ENCODE measurements at places on chromosomes 3 and 15.

- no peak for DNase-seq
Observed at GRCh38 chr15:42065033-42065432, 29.3 kb downstream of the PLA2G4D start.

- DNase-seq, result no peak
Observed at GRCh38 chr3:8988791-8989558, 25.7 kb upstream of the RAD18 start.

GRCh38 chr15:89860431-89860830 is 33.4 kb downstream of the AP3S2 start:
- no peak for DNase-seq

DNA sequence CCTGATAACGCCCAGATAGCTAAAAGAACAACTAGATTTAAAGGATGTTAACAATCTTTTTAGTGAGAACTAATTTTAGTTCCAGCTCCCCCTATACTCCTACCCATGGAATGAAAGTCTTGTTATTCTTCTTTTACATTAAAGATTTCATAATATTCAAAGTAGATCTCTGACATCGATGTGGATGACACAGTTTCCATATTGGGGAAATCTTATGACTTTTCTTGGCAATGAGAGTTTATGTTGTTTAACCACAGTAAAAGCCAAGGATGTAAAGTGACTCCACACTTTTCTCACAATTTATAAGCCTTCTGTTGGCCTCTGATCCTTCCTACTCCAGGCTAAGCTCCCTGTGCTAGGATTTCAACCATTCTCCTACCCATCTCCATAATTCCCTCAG is 332.6 kb upstream of the KCNMB2 start:
- DNase-seq, result no peak

- DNase-seq, result no peak
Observed at GRCh38 chr3:108409800-108410178, 100.6 kb downstream of the MYH15 start.

DNA sequence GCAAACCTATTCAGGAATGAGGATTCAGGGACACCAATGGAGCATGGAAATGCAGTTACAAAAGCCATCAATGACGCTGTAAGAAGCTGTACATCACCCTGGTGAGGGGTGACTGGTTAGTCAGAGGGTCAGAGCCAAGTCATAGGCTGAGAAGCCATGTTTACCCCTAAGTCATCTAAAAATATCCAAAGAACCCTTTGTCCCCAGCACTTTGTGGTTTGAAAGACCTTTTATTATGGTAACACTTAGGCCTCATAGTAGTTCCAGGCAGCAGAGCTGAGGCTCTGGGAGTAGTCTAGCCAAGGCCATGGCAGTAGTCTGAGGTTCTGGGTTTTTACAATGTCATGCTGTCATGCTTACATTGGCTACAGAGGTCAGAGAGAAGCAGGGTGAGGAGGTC is 131.2 kb downstream of the CTNNB1 start:
- DNase-seq, result no peak

GRCh38 chr3:28860307-28860706 is 420.6 kb upstream of the RBMS3 start:
- DNase-seq, result no peak

GRCh38 chr3:24318677-24319287 is 175.9 kb downstream of the THRB start:
- DNase-seq, result no peak

DNA sequence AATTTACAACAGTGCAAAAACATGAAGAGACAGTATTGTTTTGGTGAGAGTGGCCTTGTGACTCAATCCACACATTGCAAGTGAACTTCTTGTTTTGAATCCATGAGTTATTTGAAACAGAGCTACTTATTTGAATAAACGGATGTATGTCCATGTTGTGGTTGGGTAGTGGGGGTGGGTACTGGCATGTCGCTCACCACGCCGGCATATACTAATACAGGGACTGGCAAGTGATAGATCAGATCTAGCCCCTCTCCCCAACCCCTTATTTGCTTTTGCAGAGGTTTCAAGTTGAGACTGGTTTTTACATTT is 83.8 kb downstream of the EDEM1 start:
- no peak for DNase-seq

GRCh38 chr3:33749546-33750210 is 31.6 kb upstream of the CLASP2 start:
- no peak for DNase-seq

DNA sequence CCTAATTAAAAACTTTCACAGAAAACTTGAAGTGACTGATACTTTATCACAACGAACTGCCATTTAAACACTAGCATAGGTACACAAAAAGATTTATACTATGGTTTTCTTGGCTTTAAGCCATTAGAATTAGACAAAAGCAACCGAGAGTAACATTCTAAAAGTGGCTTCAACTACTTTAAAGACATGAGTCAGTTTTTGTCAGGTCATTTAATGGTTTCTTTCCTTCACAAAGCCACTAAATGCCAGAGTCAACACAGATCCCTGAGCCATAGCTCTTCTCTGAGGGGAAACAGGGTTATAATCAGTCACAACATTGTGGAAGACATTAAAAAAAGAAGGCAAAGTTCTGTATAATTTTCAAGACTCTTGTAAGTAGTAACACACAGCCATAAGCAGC is 54.6 kb downstream of the CAPN3 start:
- no peak for DNase-seq

- no peak for DNase-seq
Observed at GRCh38 chr3:64945171-64945729, 257.4 kb upstream of the ADAMTS9 start.

DNA sequence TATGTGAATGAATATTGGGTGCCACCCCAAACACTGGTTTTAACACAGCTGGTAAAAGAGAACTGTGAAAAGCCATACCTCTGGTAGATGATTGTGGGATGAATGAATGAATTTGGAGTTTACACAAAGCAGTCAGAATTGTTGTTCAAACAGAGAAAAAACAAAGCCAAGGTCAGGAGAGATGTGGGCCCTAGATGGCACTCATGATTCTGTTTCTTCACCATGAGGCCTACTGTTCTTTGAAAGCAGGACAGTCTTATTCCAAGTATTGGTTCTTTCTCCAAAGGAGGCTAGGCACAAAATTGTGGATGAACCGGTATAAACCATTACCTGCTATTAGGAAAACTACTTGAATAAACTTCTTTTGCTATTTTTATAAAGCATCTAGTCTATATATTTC is 97.6 kb downstream of the SAMMSON start:
- no peak for DNase-seq

DNA sequence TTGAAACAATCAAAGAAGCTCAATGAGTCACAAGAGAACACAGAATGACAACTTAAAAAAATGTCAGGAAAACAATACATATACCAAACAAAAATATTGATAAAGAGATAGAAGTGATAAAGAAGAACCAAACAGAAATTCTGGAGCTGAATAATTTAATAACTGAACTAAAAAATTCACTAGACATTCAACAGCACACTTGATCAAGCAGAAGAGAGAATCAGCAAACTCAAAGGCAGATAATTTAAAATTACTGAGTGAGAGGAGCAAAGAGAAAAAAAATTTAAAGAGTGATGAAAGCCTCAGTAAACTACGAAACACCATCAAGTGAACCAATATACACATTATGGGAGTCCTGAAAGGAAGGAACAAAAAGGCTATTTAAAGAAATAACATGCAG is 61.9 kb downstream of the SERP1 start:
- no peak for DNase-seq

- DNase-seq, result peak; percentile 37
Observed at GRCh38 chr15:90087454-90088154, 14.7 kb downstream of the IDH2 start.

DNA sequence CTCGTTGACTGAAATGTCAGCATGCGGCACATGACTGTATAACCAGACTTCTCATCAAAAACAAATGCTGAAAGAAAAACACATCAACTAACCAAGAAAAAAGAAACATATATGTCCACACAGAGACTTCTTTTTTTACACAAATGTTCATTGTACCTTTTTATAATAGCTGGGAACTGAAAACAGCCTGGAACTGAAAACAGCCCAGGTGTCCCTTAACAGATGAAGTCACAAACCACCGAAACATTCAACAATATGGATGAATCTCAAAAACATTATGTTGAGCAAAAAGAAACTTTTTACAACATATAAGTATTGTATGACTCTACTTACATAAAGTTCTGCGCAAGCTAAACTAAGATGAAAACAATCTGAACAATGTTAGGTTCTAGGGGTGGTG is 20.6 kb downstream of the UBE3A start:
- DNase-seq, result no peak

DNA sequence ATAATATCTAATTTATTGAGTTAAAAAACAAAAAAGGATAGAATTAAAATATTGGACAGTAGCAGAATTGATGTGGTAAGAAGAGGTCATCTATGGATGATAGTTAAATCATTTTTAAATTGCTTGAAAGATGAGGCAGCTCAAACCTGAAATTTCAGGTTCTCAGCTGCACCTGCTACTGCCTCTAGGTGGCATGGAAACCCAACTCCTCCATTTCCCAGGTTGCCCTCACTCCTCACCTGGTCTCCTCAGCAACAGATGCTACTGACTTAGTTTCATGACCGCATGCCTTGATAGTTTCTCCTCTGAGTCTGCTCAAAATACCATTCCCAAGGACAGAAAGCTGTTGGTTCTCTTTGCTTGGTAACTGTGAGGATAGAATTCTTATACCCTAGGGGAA is 148.1 kb downstream of the ABHD5 start:
- no peak for DNase-seq

DNA sequence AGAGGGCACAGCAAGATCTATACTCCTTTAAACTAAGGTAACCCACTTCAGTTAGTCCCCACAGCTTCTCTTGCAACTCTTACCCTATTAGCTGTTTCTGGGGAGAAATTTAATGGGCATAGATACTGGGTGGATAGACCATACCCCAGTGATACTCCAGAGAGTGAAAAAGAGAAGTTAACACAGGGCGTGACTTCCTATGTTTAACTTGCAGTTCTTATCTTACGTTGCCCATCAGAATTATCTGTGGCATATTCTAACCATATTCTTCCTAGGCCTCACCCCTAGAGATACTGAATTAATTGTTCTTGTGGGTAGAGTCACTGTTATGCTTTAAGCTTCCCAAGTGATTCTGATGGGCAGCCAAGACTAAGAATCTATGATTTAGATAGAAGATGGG is 485.4 kb upstream of the TPRG1 start:
- DNase-seq, result no peak

DNA sequence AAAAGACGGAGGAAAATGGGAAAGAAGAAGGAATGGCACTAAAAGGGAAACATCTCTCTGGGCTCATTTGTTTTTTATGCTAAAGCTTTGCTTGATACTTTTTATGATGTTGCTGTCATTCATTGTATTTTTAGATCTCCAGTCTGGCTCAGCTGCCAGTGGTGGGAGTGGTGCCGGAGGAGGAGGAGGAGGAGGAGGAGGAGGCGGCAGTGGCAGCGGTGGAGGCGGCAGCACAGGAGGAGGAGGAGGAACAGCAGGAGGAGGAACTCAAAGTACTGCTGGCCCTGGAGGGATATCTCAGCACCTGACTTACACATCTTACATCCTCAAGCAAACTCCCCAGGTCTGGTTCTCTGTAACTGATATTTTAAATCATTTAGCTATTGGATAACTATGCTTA is 49.6 kb downstream of the MAP6D1 start:
- DNase-seq, result no peak

DNA sequence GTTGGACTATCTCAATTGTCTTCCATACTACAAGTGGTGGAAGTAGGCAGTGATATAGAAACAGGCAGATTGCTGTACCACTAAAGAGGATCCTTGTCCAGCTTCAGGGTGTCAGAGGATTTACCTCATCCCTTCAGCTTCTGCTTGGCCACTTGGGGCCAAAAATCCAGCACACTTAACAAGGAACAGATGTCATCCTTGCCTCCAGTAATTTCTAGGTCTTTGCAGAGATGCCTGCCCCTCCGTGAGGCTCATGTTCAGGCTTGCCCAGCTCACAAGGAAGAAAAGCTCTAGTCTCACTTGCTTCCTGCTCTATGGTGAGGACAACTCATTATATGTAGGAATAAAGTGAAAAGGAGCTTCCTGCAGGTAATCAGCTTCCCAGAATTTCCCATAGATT is 510.3 kb downstream of the EPHA3 start:
- DNase-seq, result no peak

GRCh38 chr3:42906070-42906847 is at the start of gene ZNF662:
TSS of gene ZNF662 (plus strand) at chr3:42906142. CDS start at chr3:42908115, 1,973 bp downstream.
- DNase-seq, result peak; percentile 6

DNA sequence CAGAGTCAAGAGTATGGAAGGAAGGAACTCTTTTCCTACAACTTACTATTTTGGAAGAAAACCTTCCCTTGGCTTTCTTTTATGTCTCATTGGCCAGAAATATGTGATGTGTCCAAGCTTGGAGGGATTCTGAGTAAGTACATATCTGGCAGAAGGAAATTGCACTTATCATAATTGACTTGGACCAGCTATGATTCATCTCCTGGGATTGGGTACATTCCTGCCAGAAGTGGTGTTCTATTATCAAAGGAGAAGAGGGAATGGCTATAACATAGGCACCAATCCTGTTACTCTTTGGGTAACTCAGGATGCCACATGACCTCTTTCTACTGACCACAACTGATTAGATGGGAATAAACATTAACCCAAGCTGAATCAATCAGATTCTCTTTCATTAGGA is 13.5 kb upstream of the DAZL start:
- DNase-seq, result no peak

GRCh38 chr3:43055806-43056770 is 49.8 kb downstream of the POMGNT2 start:
- DNase-seq, result no peak

DNA sequence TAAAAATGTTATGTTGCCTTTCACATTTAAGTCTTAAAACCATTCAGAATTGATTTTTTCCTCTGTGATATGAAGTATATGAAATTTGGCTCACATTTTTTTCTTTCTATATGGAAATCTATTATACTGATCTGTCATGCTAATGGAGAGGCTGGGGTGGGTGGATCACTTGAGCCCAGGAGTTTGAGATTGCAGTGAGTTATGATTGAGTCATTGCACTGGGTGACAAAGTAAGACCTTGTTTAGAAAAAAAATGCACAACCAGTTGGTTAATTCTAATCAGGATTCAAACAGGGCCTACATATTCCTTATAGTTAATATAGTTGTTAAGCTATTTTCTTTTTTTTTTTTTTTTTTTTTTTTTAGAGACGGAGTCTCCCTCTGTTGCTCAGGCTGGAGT is 230.5 kb downstream of the MFSD1 start:
- no peak for DNase-seq

- no peak for DNase-seq
Observed at GRCh38 chr3:34387826-34388564, 589.6 kb downstream of the PDCD6IP start.

DNA sequence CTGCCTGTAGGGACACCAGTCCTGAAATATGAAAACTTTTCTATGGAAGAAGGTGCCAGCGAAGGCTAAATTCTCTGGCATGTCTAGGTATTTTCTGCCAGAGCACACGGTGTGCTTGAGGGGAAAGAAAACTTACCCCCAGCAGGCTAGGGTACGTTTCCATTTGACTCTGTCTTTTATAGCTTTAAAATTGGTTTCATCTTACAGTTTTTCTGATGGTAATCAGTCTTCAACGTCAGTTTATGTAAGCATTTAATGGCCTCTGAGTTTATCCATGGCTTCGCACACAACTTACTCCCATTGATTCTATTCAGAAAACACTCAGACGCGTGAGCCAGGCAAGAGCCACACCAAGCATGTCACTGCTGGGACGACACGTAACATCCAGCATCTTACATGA is 249.7 kb downstream of the ADAMTS17 start:
- DNase-seq, result no peak

Measured in CD4-positive, alpha-beta T cell treated with Interferon alpha-2 for 1 hour (primary cell).